ENCODE measurements at places on chromosomes 13 and 19. TPM values are rescaled to one million over a fixed set of nuclear protein-coding genes. Genes with fewer than 3 reads are reported as not detected.

- no peak for DNase-seq
These were observed 196.8 kb downstream of the KLF12 start for GRCh38 chr13:73937441-73937840.

The CYP4F2 gene
- not detected for total RNA-seq

GRCh38 chr19:46784262-46785053 is 3.9 kb downstream of the SLC1A5 start:
- no peak for DNase-seq

The NKPD1 gene
- 0.49 TPM for total RNA-seq

The OR4F17 gene
- total RNA-seq: not detected

All from thoracic aorta (tissue), 2 donors.